Epithelial cell of esophagus (primary cell): ENCODE measurements at places on chromosomes 11 and 22.

DNA sequence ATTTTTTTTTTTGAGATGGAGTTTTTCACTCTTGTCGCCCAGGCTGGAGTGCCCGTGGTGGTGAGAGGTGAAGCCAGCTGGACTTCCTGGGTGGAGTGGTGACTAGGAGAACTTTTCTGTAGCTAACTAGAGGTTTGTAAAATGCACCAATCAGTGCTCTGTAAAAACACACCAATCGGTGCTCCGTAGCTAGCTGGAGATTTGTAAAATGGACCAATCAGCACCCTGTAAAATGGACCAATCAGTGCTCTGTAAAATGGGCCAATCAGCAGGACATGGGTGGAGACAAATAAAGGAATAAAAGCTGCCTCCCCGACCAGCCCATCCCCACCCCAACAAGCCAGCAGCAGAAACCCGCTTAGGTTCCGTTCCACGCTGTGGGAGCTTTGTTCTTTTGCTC is 4.4 kb upstream of the RAPSN start:
- no peak for DNase-seq

- peak; percentile 45 for DNase-seq
Observed at GRCh38 chr11:119316729-119317591, at the start of gene MCAM. Gene MCAM (minus strand): TSS chr11:119317130. CDS start chr11:119317101, 29 bp downstream.

DNA sequence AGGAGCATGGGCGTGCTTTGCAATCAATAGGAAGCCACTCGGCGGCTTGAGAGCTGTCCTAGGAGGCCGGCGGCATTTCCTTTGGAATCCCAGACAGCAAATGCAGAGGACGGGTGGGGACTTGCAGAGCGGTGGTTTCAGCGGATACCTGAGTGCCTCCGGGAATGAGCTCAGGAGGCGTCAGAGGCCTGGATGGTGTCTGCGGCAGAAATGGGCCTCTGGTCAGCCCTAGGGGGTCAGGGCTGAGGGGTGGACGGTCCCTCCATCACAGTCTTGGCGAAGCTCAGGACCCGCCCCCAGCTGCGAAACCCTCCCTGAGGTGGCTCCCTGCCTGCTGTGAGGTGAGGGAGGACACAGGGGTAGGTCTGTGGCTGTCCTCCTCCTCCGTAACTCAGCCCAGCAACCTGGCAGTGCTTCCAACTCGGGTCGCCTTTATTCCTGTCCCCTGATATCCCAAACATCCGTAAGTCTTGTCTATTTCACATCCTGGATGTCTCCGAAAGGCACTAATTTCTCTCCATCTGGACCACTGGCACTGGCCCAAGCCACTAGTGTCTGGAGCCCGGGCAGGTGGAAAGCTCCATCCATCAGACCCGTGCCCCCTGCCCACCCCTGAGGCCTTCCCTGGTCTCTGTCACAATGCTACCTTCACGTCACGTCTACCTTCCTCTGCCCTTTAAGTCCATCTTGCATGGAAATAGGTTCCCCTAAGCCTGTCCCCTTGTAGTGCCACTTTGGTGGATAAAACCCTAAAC is 686.6 kb downstream of the BRD1 start:
- no peak for DNase-seq

DNA sequence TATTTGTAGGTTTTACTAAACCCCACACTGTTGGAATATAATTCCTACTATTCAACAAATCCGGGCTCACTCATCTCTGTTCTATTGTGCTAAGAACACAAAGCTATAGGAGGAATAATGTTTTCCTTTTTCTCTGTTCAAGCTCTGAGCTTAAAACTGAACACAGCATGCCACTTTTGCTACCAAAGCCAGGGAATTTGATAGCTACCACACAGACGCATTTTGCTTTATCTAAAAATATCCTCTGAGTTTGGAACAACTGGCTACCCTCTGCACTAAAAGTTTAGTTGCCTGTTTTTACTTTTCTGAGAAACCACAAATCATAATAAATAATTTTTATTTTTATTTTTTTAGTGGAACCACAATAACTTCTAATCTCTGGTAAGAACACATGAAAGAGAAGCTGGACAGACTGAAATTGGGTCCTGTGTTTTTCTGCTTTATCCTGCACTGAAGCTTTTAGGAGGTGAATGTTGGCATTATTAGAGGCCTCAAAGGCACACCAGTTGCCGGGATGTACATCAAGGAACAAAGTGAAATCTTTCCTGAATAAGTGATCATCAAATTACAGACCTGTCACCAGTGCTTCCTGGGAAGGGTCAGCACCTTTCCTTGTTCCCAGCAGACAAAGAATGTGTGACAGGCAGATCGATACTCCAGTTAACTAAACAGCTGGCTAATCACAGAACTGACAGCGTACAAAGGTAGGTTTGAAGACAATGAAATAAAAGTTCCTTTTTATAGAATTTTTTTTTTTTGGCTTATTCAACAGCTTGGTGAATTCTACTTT is 523.2 kb upstream of the TENM4 start:
- DNase-seq = no peak

DNA sequence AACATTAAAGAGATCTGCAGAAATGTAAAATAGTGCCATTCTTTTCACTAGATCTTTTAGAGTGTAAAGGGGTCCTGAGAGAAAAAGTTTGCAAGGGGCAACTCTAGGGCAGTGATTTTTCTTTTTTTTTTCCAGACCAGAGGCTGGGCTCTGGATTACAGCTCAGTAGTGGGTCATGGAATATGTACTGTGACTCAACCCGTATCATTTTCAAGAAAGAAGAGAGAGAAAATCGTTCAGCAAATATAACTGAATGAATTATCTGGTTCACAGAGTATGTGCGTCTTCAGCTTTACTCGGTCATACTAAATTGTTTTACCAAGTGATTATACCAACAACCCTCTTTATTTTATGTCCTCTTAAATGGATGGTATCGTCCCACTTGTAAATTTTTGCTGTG is 3.8 kb downstream of the CEP57 start:
- DNase-seq = no peak

GRCh38 chr22:19483481-19484244 is 3.9 kb downstream of the CDC45 start:
- DNase-seq = peak; percentile 62
